ENCODE measurements at places on chromosomes 1 and 21.

DNA sequence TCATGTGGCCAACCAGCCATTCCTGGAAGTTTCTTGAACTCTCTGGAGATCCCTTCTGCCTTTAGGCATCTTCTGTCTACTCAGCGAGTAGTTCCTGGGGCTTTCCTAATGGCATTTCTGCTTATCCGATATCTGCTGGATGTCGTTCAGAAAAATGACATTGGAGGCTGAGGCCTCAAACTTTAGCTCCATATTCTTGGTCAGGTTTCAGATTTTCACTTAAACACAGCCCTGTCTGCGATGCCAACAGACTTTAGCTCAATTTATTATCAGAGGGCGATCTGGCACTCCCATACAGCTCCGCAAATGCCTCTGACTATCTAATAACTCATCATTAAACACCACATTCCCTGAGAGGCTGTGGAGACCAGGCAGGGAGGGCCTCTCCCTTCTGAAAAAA is 46.3 kb upstream of the ETS2 start:
- DNase-seq: no peak

- no peak for DNase-seq
These were observed 699 bp upstream of the RGS2 start for GRCh38 chr1:192808163-192808517.

- peak; percentile 60 for DNase-seq
These were observed at the start of gene PADI2 for GRCh38 chr1:17119076-17119772. PADI2 (minus strand) TSS chr1:17119451; CDS start chr1:17119371, 80 bp downstream.

- peak; percentile 99 for DNase-seq
These were observed 34.9 kb downstream of the PLXNA2 start for GRCh38 chr1:208209286-208209685.

GRCh38 chr1:218368686-218369085 is 23.6 kb downstream of the TGFB2 start:
- DNase-seq: no peak

GRCh38 chr1:203084588-203085527 is 954 bp downstream of the MYOG start:
- peak; percentile 41 for DNase-seq

DNA sequence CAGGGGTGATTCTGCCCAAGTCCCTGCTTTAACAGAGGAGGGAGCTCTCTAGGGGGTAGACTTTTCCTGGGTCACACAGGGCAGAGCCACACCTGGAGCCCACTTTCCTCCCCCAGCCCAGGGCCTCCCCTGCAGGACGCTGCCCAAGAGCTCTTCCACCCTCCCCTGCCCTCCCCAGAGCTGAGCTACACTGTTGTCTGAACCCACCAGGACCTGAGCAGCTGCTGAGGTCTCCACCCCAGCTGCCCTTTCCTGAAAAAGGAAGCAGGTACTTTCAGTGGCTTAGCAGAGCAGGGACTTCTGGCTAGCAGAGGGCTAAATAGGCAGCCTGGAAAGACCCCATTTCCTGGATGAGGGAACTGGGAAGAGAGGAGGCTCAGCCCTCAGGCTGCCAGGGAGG is 169.3 kb upstream of the ETV3 start:
- no peak for DNase-seq

GRCh38 chr21:29704719-29705118 is 235.1 kb downstream of the GRIK1 start:
- peak; percentile 46 for DNase-seq

- DNase-seq: no peak
These were observed 12.5 kb upstream of the KCNA2 start for GRCh38 chr1:110618668-110619067.

GRCh38 chr1:84668185-84668584 is 22.1 kb downstream of the SSX2IP start:
- DNase-seq: peak; percentile 33

GRCh38 chr1:167587342-167587741 is 33.8 kb upstream of the CREG1 start:
- DNase-seq: no peak

DNA sequence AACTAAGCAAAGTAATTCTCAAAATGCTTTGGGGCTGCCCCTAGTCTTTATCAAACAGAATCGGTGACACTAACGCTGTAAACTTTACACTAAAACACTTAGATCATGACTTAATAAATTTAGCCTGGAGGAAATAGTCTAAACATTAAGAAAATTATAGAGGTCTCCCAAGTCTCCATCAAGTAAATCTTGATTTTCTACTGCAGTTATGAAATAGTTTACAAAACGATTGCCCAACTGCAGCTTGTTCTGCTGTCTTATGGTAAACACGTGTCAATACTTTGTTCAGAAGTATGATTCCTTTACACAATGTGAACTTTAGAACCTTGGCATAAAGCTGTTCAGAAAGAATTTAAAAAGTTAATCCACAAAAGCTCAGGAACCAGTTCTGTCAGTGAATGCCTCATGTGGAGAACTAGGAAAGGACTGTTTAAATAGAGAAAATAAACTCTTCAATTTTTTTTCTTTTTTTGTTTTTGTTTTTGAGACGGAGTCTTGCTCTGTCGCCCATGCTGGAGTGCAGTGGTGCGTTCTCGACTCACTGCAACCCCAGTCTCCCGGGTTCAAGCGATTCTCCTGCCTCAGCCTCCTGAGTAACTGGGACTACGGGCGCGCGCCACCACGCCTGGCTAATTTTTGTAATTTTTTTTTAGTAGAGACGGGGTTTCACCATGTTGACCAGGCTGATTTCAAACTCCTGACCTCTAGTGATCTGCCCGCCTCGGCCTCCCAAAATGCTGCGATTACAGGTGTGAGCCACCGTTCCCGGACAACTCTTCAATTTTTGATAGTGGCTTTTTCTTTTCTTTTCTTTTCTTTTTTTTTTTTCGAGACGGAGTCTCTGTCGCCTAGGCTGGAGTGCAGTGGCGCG is 1.6 kb downstream of the DDI2 start:
- DNase-seq: peak; percentile 63

DNA sequence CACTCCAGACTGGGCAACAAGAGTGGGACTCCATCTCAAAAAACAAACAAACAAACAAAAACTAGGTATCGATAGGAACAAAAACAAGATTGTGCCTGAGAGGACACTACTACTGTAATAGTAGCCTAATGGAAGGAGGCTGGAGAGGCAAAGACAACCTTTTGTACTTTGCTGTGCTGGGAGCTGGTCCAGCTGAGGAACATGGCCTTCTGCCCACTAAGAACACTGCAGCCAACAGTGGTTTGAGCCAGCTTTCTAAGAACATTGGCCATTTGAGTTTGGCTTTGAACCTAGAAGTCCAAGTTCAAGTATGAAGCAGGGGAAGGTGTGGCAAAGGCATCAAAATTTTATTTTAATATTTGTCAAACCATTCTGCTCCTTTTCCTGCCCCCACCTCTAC is 22.7 kb upstream of the RGS8 start:
- DNase-seq: no peak

- no peak for DNase-seq
These were observed 9.2 kb downstream of the CAP1 start for GRCh38 chr1:40049725-40050124.

GRCh38 chr1:28447679-28448078 is 58.2 kb upstream of the RCC1 start:
- DNase-seq: no peak

DNA sequence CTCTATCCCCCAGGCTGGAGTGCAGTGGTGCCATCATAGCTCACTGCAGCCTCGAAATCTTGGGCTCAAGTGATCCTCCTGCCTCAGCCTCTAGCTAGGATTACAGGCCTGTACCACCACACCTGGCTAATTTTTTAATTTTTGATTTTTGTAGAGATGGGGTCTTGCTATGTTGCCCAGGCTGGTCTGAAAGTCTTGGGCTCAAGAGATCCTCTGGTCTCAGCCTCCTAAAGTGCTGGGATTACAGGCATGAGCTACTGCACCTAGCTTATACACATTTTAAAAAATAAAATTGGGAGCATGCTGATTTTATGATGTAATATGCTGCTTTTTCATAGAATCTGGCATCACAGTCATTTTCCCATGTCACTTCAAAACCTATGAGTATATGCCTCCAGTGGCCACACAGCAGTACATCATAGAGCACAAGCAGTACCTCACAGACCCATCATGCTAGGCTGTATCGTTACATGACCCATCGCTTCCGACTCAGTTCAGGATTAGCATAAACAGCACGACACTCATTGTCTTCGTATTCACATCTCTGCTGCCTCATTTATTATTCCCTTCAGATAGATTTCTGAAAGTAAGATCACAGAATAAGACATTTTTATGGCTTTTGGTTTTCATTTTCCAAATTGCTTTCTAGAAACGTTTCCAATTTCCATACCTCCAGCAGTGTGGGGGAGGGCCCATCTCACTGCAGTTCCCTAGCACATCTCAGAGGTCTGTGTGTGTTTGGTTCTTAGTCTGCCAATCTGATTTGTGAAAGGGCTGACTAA is 35.9 kb upstream of the CCSAP start:
- no peak for DNase-seq

DNA sequence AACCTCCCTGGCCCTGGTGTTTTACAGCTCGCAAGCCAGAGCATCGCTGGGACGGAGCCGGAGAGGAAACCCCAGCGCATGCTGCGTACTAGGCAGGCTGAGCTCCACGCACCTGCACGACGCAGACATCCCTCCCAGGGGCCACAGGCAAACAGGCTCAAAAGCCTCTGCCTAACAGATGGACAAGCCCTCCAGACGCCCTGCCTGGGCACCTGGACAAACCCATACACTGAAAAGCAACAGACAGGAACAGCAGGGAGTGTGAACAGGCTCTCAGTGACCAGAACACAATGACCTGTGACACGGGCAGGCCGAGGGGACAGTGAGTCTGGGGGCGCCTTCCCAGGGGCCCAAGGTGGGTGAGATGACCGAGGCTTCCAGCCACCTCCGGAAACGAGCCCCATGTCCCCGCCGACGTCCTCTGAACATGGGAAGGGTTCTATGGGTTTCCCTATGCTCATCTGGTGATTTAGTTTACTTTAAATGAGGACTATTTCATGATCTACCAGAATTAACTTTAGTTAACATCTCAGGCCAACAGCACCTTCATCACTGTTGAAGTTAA is 40.3 kb downstream of the NPHP4 start:
- DNase-seq: no peak

GRCh38 chr1:101847626-101848025 is 149.1 kb downstream of the OLFM3 start:
- DNase-seq: no peak

GRCh38 chr21:15094706-15095105 is 29.9 kb upstream of the NRIP1 start:
- DNase-seq: no peak

DNA sequence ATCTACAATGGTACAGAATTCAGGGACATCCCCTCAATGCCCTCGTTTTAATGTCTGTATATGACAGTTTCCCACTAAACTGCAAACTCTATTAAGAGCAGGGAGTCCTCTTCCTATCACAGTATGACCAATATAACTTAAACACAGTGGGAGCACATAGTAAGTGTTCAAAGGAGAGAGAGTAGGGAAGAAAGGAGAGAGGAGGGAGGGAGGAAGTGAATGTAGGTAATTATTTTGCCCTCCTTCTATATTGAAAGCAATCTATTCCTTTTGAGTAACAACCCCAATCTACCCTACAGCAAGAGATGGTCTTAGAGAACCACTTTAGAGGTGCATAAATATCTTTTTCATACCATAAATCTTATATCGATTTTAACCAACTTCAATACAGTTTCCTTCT is 121.4 kb downstream of the MRPL39 start:
- DNase-seq: no peak

DNA sequence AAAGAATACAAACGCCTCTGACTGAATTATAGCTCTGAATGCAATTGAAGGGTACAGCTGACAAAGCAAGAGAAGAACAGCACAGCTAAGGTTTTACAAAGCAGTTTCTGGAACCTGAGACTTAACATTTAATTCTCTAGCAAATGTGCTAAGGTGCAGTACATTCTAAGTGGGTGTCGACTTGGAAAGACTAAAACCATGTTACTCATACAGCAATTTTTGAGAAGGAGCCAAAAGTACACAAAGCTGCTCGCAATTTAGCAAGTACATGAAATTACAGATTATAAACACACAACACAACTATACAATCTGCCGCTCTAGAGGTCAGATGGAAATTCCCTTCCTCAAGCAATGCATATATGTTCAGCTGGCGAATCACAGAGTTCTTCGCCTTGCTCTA is 121.9 kb downstream of the TIAM1 start:
- peak; percentile 51 for DNase-seq

- no peak for DNase-seq
These were observed 13.4 kb downstream of the FBLIM1 start for GRCh38 chr1:15771836-15772515.

DNA sequence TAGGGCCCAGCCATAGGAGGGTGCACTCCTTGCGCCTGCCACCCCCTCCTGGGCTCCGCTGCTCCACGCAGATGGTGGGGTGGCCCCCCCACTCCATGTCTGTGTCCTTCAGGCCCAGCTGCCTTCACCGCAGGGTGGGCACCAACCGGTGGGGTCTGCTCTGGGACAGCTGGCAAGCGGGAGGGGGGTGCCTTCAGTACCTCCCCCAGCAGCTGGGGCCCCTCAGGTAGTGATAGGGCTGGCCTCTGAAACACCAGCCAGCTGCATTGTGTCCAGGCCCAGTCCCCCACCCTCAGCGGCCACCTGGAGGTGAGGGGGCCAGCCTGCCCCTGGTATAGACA is 360 bp downstream of the GJC2 start:
- DNase-seq: no peak

DNA sequence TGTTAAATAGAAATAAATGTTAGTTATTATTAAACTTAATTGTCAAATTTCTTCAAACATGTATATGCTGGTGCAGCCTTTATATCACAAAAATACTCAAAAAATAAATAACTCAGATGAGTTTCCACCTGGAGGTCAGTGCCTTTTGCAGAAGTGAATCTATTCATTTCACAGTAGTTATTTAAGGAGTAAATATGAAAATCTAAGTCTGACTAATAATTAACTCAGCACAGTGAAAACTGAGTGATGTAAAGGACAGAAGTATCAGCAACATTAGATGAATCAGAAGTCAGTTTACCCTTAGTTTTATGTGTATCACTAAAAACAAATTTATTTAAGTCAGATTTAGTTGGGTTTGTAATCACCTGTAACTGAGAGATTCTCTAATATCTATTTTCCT is 2135.4 kb downstream of the MRPL39 start:
- no peak for DNase-seq

DNA sequence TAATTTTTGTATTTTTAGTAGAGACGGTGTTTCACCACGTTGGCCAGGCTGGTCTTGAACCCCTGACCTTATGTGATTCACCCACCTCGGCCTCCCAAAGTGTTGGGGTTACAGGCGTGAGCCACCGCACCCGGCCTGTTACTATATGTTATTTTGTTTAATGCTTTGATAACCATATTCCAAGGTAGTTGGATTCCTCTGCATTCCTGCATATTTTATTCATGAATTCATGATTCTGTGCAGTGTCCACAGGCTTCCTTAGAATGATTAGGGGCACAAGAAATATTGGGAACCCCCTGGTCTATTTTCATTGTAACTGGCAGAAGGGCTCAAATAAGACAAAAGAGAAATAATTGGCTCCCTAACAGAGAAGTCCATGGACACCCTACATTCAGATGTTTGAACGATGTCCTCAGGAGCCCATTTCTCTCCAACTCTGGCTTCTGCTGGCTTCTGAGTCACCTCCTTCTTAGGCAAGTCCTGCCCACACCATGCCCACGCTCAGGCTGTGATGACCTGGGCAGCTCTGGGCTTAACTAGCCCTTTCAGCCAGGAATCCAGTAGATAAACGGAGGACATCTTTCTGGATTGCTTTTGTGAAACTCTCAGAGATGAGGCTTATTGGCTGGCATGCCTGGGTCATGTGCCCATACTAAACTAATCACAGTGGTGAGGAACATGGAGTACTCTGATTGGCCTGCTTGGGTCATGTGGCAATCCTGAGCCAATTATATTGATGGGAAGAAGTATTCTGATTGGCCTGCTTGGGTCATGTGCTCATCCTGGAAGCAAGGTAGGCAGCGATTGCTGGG is 32.6 kb downstream of the TNFRSF8 start:
- peak; percentile 30 for DNase-seq

- DNase-seq: peak; percentile 75
These were observed 605.3 kb upstream of the NR5A2 start for GRCh38 chr1:199422206-199422605.

Measured in MCF 10A (cell line).